Stimulated activated CD8-positive, alpha-beta memory T cell treated with anti-CD3 and anti-CD28 coated beads, Interleukin-15, amount 100 ng/mL, for 48 hours (primary cell): ENCODE measurements at places on chromosomes 7 and 10.

- no peak for DNase-seq
Measured at GRCh38 chr7:73833251-73833919, 2.6 kb downstream of the CLDN4 start.

DNA sequence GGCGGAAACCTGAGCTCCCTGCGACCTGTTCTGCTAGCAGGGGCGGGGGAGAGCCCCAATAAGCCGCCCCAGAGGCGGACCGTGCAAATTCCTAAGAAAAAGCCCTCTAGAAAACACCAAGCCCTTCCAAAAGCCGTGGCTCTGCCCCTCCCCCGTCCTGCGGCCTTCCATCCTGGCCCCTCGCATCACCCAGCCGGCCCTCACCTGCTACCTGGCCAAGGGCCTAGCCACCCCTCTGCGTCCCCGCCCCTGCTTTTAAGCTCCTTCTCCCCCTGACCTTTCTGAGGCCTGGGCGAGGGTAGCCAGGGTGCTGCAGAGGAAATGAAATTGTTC lies 24.9 kb downstream of the SKIDA1 start:
- no peak for DNase-seq

- DNase-seq, result no peak
Measured at GRCh38 chr7:106269254-106269961, 15.4 kb downstream of the NAMPT start.

DNA sequence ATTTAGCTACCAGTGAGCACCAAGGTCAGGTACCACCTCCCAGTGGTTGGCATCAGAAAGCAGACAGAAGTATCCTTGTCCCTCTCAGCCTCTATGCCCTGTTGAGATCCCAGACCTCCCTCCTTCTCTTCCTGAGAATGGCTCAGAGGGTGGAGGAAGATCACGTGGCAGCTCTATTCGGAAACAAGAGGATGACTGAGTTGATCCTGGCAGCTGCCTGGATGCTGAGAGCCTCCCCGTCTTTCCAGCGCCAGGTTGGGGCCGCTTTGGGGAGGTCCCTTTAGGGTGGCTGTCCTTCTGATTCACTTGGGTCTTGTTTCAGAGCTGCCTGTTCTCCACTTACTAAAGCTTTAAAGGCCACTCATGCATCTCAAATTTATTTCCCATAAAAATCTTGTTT lies 36.9 kb upstream of the NPFFR1 start:
- DNase-seq, result no peak

- DNase-seq, result no peak
Measured at GRCh38 chr10:80474941-80475340, 20.8 kb downstream of the TSPAN14 start.
